ENCODE measurements at places on chromosomes 7 and 10. TPM values are rescaled to one million over a fixed set of nuclear protein-coding genes. Genes with fewer than 3 reads are reported as not detected.

Gene SORCS1
- not detected for total RNA-seq

Gene TAS2R41
- not detected for total RNA-seq

Gene NKX6-2
- not detected for total RNA-seq

Gene SEMA4G
- 1.8 TPM for total RNA-seq

Gene ANKRD1
- 1,685 TPM for total RNA-seq

Gene COL28A1
- total RNA-seq, result under 0.01 TPM

Gene NUDT13
- total RNA-seq, result 1.4 TPM

Gene NUTM2E
- total RNA-seq, result not detected

Gene CTAGE4
- not detected for total RNA-seq

Gene SCIN
- total RNA-seq, result 0.13 TPM

Gene MINPP1
- total RNA-seq, result 6.3 TPM

Gene VSTM2A
- not detected for total RNA-seq

Gene HERPUD2
- 18.8 TPM for total RNA-seq

Gene BTBD16
- not detected for total RNA-seq

Gene PTPRZ1
- total RNA-seq, result under 0.01 TPM

Gene FGFR2
- not detected for total RNA-seq

Gene FGF8
- total RNA-seq, result not detected

Gene CYP26C1
- 2.1 TPM for total RNA-seq

Gene TMEM26
- not detected for total RNA-seq
